ENCODE measurements at places on chromosomes 6 and 20. TPM values are rescaled to one million over a fixed set of nuclear protein-coding genes. Genes with fewer than 3 reads are reported as not detected.

DNA sequence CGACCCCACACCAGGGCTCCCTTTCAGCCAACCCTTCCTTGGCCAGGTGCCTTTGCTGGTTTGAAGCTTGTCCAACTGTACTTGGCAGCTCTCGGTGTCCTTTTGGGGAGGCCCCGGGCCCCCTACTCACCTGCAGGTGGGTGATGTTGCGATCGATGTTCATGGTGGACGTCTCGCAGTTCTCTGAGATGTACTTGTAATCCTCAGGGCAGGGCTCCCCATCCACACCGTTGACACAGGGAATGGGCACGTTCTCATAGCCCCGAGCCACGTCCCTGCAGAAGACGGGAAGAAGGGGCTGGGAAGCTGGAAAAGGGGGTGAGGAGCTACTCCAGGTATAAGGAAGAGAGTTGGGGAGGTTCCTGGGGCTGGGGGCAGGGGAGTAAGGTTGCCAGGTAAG is 4.9 kb upstream of the SLC44A4 start:
- no peak for DNase-seq

Gene SIRPD
- not detected for polyA plus RNA-seq

GRCh38 chr6:112021691-112022310 is 32.1 kb upstream of the CCN6 start:
- DNase-seq = no peak

DNA sequence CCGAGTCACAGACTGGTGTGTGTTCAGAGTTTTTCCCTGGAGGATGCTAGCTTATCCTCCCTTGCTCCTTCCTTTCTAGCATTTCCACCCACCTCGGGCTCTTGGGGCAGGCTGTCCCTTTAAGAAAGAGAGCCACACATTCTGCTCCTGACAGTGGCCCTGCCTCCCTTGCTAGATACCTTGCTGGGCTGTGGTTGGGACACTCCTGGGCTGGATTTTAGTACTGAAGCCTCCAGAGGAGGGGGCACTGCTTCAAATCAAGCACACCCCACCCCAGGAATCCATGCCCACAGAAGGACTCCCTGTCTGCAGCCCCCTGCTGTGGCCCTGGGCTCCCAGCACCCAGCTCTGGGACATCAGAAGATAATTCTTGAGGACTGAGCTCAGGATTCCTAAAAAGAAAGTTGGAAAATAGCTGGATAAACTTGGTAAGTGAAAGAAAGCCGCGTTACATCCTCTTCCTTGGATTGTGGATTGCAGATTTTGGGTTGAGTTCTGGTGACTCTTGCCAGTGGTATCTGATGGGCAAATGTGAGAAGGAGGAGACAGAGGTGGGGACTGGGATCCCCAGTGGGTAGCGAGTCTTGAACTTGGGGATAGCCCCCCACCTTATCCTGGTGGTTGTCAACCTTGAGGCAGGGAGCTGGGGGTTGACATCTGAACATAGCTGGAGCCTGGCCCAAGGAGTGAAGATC is 29.0 kb downstream of the DAAM2 start:
- peak; percentile 15 for DNase-seq

GRCh38 chr20:36259177-36260061 is 23.1 kb downstream of the AAR2 start:
- DNase-seq = no peak

GRCh38 chr6:108734271-108734922 is 113.8 kb upstream of the ARMC2 start:
- no peak for DNase-seq

DNA sequence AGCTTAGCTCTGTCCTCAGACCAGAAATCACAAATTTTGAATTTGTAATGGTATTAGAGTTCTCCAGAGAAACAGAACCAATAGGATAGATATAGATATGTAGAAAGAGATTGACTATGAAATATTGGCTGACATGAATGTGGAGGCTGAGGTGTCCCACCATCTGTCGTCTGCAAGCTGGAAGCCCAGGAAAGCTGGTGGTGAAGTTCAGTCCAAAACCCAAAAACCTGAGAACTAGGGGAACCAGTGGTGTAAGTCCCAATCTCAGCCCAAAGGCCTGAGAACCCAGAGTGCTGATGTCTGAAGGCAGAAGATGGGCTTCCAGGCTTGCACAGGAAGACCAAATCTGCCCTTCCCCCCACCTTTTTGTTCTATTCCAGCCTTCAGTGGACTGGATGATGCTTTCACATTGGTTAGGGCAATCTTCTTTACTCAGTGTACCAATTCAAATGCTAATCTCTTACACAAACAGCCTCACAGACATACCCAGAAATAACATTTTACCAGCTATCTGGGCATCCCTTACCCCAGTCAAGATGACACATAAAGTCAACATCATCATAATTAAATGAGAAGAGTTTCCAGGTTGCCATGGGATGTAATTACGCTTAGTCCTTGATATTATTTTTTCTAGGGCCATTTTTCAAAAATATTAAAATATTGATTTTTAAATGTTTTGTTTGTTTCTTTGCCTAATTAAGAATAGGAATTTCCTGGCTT is 570.8 kb downstream of the UTRN start:
- no peak for DNase-seq

- no peak for DNase-seq
Measured at GRCh38 chr6:17473554-17473953, 80.2 kb downstream of the CAP2 start.

GRCh38 chr6:105324386-105324950 is 78.4 kb downstream of the PREP start:
- DNase-seq = no peak

DNA sequence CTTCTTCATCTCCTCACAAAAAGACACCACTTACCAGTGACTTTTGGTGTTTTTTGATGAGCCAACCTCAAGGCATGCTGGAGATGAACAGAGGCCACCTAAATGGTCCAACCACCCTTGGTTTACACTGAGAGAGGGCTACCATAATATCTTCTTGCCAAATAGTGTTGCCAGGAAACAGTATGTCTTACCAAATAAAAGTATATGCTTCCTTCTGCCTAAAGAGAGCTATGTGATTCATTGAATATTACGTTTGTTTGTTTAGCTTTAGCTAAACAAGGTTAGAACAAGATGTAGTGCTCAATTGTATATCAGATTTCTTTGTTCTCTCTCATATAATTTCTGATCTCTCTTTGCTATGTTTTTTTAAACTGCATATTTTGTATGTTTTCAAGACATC is 40.6 kb upstream of the BMP6 start:
- DNase-seq = no peak

- DNase-seq = no peak
Measured at GRCh38 chr6:149948011-149948410, 6.2 kb downstream of the ULBP2 start.

Gene ADGRF4
- polyA plus RNA-seq = 1.3 TPM

Gene CEP43
- 13.7 TPM for polyA plus RNA-seq

DNA sequence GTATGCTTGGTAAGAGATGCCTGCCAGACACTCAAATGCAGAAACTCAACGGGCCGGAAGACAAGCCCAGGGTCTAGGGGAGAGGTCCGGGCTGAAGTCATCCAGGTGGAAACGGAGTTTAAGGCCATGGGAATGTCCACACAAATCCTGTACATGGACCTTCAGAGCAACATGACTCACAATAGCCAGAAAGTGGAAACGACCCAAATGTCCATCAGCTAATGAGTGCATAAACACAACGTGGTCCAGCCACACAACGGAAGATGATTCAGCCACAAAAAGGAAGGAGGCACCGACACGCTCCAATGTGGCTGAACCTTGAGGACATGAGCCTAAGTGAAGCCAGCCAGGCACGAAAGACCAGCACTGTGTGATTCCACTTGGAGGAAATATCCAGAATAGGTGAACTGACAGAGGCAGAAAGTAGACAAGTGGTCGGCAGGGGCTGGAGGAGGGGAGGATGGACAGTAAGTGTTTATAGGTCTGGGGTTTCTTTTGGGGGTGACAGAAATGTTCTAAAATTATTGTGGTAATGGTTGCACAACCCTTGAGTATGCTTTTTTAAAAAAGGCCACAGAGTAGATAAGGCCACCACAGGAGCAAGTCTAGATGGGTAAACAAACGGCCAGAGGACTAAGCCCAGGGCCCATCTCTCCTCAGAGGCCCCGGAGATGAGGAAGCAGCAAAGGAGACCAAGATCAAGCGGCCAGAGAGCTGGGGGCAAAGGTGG is 105.6 kb downstream of the PREX1 start:
- no peak for DNase-seq

Gene BMP7
- 0.07 TPM for polyA plus RNA-seq

DNA sequence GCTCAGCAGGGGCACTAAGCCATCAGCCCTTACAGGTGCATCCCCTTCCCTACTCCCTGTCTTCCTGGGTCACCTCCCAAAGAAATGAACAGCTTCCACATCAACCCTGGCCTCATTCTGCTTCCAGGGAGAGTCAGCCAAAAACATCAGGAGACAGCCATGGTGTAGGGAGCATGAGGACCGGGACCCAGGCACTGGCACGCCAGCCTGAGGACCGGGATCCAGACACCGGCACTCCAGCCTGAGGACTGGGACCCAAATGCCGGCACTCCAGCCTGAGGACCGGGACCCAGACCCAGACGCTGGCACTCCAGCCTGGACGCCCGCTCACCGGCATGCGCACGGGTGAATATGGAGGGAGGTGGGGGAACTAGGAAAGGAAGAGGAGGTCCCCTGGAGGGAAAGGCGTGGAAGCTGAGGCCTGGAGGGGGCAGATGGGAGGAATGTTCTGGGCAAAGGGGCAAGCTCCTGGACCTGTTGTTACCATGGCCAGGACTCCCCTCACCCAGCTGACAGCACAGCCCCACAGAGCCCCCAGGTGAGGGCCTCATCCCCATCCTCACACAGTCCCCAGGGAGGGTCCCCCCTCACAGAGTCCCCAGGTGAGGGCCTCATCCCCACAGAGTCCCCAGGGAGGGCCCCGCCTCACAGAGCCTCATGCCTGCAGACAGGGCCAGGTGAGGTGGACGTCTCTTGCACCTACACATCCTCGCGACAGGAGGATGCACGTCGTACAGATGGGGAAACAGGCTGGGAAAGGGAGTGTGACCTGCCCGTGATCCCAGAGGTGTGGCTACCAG is 26.0 kb upstream of the MRGBP start:
- no peak for DNase-seq

Gene LEMD2
- polyA plus RNA-seq = 41.7 TPM

- DNase-seq = no peak
Measured at GRCh38 chr6:168603234-168603633, 162.2 kb downstream of the SMOC2 start.

DNA sequence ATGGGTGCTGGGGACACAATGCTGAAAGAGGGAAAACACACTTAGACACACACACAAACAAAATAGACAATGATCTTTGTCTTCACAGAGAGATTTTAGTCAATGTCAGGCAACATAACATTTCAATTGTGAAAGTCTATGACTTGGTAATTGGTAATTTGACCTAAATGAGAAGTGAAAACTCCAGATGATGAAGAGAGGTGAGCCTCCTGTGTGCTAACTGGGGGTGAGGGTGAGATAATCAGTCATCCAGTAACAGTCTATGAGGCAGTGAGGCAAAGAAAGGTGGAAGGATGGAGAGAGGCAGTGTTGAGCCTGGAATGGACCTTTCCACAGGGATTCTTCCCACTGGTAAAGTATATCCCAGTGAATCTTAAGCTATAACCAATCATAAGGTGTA is 744.2 kb downstream of the MAFB start:
- DNase-seq = no peak

- no peak for DNase-seq
Measured at GRCh38 chr20:33821270-33821836, 10.2 kb downstream of the CHMP4B start.

- no peak for DNase-seq
Measured at GRCh38 chr6:110642711-110643110, 166.3 kb upstream of the SLC22A16 start.

Gene LIME1
- polyA plus RNA-seq = 0.15 TPM

- DNase-seq = no peak
Measured at GRCh38 chr6:165705941-165706340, 42.9 kb upstream of the PDE10A start.

Gene HMGCLL1
- 3.1 TPM for polyA plus RNA-seq

DNA sequence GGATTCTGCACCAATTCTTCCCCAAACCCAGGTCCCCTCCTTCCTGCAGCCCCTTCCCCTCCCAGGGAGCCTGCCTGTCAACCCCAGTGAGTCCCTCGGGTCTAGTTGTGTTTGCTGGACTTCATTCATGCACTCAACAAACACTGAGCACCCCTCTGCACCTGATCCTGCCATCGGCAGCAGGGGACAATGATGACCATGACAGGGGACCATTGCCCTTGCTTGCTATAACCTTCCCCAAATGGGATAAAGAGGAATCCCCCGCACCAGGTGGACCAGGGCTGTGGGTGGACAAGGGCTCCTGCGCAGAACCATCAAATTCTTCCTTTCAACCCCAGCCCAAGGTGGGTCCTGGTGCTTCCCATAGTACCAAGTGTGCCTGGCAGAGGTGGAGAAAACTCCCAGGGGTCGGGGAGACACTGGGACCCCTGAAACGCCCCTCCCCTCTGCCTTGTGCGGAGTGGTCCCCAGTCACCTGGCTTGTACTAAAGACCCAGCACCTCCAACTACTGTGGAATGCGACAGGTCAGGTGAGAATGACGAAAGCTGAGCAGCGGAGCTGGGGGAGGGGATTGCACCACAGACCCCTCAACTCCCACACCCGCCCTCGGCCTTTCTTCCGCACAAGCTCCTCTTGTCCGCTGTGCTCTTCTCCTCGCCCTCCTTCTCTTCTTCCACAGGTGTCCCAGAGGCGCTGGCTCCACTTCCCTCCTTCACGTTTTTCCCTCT is 119.9 kb upstream of the ZNF217 start:
- DNase-seq = no peak

Gene DEFB115
- not detected for polyA plus RNA-seq

DNA sequence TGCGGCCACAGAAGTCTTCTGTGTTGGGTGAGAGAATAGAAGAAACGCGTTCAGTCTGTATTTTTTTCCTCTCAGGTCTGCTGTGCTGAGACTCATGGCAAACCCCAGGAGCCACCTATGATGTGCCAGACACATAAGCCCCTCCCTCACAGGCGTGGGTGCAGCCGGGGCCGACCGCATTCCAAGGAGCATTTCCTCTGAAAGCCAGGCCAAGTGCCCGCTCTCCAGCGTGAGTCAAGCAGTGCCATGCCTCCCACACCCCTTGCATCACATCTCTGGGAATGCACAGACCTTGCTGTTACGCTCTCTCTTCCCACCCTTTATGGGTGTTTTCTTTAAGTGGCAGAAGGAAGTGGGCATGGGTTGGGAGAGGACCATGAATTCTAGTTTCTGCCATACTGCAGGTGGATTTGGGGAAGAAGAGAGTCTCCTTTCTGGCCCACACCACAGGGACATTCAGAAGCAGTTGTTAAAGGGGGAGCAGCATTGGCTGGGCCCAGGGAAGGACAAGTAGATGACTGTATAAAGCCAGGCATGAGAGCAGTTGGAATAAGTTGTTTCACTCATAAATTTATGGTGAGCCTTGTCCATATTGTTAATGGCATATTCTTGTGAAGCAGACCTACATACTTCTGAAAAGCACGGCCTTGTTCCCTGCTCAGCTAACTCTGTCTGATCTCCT is 37.1 kb upstream of the TFAP2A start:
- DNase-seq = peak; percentile 20

All from ovary (tissue), 10 donors.